ENCODE measurements at places on chromosomes 4 and X.
A peak's percentile ranks its signal among the peaks of the same experiment; 100 is the strongest.

- DNase-seq, result no peak
Observed at GRCh38 chrX:14357314-14357713, 172.0 kb upstream of the GLRA2 start.

DNA sequence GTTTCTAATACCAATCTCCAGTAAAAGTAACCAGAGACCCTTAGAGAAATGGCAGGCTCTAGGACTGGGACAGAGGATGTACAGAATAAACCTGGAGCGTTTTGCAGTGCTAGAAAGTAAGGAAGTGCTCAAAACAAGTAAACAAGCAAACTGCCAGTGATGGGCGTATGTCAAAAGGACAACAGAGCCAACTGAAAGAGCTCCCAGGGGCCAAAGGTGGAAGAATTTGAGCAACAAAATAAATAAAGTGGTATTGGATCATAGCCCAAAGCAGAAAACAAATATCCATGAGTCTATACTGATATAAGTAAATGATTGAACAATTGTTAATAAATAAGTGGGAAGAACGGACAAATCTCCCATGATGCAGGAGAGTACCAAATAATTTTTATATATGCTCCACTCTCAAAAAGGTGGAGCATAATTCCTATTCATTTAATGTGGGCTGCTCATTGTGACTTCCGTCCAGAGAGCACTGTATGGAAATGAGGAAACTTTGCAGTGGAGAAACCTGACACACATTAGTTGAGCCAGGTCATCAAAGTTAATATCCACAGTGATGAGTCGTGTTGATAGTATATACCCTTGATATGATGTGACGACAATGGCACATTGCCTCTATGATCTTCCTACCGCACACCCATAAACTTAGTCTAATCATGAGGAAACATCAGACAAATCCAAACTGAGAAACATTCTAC, 17.8 kb upstream of the SEPTIN11 start:
- DNase-seq, result no peak

- DNase-seq, result no peak
Observed at GRCh38 chrX:13412208-13412600, 92.4 kb upstream of the ATXN3L start.

DNA sequence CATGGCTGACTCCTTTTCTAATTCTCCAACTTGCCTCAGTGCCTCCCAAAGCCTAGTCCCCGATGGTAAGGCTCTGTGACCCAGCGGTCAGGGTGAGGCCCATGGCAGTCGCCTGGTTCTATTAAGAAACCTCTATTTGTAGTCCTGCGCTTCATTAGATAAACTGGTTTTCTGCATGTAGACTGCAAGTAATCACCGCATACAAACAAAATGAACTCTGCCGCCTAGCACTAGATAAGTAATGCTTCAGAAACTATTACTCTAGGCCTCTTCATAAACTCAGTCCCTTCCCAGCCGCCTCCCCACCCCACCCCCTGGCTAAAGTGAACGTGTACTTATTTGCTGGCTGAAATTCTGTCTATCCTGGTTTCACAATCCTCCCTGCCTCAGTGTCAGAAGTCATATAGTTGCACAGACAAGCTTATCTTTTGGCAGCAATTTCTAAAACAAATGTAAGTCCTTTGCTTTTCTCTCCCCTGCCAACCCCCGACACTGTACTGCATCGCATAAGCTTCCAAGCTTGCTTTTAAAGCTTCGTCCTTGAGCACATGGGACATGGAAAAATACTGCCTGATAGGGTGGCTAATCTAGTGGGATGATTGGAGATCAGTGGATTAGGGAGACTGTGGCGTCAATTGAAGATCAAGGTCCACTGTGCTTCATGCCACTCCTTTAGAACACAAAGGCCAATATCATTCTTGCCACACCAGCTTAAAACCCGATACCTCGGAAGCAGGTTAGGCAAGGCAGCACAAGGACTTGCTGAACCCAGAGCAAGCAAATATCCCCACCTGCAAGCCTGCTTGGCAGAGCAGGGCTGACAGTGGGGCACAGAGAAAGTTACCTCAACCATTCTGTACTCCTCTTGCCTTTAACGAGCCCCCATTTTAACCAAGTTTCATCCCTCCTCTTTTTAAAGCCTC, 125.8 kb downstream of the IRF2 start:
- no peak for DNase-seq

DNA sequence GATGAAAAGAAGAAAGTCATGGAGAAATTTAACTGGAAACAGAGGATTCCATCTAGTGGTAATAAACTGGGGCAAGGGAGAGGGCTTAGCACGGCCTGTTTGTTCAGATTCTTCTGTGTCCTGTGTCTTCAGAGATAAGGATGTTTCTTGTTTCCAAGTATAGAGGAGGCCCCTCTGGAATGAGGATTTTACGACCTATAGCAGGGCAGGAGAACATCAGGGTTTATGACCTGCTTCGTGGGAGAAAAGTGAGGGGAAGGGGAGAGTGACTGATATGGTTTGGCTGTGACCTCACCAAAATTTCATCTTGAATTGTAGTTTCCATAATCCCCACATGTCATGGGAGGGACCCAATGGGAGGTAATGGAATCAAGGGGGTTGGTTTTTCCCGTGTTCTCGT, 93.0 kb upstream of the LDB2 start:
- DNase-seq, result no peak

DNA sequence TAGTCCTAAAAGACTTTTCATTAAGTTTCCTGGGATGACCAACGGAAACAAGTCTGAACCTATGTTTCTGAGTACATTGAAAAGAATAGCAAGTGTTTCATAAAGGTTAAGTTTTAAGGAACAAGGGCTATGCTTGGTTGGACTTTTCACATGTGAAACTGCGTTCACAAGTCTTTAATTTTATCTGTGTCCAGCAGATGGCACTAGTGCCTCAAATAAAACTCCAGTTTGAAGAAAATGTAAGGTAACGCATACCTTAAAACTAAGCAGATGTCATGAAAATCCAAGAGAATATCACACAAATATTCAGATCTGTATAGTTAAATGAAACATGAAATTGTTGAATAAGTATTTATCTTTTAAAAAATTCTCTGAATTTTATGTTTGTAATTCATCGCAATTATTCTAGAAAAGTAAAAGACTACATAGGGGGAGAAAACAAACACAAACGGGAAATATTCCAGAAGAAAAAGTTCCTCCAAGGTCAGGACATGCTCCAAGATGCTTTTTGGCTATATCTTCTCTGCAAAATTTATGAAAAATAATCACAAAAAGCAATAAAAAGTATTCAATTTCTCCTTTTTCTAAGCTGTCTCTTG, 89.6 kb upstream of the MAD2L1 start:
- DNase-seq, result peak; percentile 83

- DNase-seq, result no peak
Observed at GRCh38 chrX:26254436-26254835, 38.5 kb downstream of the MAGEB5 start.

DNA sequence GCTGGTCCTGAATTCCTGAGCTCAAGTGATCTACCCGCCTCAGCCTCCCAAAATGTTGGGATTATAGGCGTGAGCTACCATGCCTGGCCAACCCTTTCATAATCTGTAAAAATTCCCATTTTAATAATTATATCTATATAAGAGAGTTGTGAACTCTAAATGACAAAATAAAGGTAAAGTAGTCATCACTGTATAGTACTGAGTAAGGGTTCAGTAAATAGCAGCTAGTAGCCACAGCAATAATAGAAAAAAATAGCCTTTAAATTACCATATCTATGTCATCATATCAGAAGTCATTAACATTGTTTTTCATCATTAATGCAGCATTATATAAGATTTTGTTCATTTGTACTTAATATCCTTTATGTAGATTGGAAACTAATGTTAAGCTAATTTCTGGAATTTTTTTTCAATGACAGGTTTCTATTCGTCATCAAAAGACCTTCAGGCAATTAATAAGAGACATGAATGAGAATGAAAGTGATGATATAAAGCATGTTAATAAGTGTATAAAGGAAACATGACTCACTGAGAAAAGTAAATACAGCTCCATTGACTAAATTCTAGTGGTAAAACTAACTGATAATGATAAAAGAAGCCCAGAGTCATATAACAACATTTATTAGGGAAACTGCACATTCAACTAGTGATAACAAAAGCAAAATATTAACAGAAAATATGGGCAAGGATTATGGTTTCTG, 85.9 kb upstream of the UGT8 start:
- no peak for DNase-seq

- DNase-seq, result no peak
Observed at GRCh38 chr4:113982181-113982580, 2.7 kb upstream of the ARSJ start.

- DNase-seq, result no peak
Observed at GRCh38 chr4:337932-338758, 531 bp downstream of the ZNF141 start.

DNA sequence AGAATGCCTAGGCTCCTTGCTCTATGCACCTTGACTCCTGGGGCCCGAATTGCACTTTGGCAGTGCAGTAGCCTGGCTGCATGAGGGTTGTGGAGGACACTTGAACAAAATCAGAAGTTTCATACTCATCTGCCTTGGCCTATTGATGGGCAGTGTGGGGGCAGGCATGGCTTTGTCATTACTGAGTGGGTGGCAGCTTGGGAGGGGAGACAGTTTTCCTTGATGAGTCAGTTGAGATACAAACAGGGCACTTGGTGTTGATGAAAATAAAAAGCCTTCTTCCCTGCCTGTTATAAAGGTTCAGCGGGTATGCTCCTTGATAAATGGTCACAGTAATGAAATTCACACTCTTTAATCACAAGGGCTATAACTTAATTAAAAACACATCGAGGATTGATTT, 126.8 kb upstream of the MAMLD1 start:
- DNase-seq, result no peak

- no peak for DNase-seq
Observed at GRCh38 chr4:105755375-105755774, 46.8 kb downstream of the GSTCD start.
